ENCODE measurements at places on chromosomes 12 and 14.

- DNase-seq, result peak; percentile 80
Measured at GRCh38 chr14:33647385-33647786, 303.5 kb downstream of the EGLN3 start.

GRCh38 chr14:28142400-28143015 is 624.1 kb upstream of the FOXG1 start:
- DNase-seq, result no peak

DNA sequence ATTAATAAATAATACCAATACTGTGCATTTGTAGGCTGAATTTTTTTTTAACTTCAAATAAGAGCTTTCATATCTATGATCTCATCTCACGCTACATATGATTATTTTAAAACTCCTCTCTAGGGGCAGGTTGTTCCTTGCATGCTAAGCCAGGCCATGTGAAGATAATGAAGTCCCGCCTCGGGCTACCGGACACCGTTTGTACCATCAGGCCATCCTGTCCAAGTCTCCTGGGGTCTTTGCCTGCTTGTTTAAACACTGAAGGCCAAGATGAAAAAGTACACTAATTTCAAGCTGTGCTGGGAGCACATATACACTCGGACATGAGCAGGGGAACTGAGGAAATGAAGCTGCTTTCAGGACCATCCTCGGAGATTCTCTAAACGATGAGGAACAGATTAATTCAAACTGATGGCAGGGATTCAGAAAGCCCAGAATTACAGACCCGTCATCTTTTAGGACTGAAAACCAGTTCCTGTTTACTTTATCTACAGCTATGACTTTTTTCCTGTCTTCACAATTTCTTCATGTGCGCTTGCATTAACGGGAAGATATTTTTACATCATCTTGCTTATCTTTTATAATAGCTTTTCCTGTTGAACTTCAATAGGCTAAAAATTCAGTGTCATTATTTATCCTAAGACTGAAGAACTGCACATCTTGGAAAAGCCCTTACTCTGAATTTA is 6.3 kb upstream of the ABHD12B start:
- no peak for DNase-seq

GRCh38 chr14:55123101-55123500 is 6.0 kb upstream of the LGALS3 start:
- peak; percentile 60 for DNase-seq

DNA sequence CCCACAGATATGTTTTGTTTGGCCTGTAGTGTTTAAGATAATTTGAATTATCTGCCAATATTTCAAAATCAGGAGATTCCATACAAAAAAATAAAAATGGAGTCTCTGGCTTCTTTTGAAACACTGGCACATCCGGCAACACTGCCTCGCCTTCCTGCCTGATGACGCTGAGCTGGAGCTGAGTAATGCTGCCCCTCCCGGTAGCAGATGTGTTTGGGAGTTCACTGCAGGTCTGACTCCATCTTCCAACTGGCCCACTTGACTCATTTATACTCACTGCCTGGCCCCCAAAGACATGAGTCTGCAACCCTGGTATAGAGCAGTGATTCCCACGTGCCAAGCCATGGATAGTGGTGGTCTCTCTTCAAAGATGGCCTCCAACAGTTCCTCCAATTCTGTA is 7.4 kb downstream of the CIT start:
- peak; percentile 76 for DNase-seq

DNA sequence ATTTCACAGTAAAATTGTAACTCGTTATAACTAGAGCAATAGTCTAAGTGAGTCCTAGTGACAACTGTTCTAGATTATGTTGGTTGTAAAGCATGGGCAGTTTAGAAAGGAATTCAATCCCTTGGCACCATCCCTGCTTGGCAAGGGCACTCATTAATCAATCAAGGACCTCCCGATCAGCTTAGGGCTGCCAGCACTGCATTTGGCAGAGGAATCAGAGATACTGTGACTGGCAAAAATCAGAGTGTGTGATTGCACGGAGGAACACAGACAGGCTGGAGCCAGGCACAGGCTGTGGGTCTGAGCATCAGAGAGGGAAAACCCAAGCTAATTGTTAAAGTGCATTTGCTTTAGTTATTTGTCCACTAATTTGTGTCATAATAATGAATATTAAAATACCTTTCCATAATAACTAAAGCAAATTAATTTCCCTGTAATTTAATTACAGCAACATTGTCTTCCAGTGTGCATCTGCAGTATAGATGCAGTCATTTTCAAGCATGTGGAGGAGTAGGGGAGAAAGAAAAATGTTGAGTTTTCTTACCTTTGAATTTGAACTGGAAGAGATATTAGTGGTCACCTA is 3.2 kb upstream of the EGLN3 start:
- DNase-seq, result no peak

GRCh38 chr12:113198296-113198695 is 12.8 kb downstream of the RITA1 start:
- no peak for DNase-seq
